Breast epithelium (tissue), 4 donors: ENCODE measurements at places on chromosomes 3 and 15. TPM values are rescaled to one million over a fixed set of nuclear protein-coding genes. Genes with fewer than 3 reads are reported as not detected.

GRCh38 chr3:11914651-11915050 is 68.0 kb upstream of the TAMM41 start:
- no peak for DNase-seq

DNA sequence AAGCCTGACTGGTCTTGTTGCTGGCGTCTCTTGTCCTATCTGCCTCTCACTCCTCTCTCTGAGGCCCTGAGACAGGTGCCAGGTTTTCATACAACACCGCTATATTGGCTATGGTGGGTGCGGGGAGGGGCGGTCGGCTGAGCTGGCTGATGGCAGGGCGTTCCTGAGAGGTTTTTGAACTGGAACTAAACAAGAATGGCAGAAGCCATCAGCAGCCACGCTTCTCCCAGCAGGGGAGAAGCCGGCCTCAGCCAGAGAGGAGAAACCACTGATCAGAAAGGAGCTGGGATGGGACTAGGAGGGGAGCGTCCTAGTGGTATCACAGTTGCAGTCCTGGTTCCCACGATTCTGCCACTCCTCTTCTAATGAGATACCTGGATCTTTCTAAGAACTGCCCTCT is 89.9 kb upstream of the PRR23E start:
- DNase-seq = peak; percentile 40

- DNase-seq = no peak
Observed at GRCh38 chr3:85576697-85577200, 618.0 kb downstream of the CADM2 start.

- no peak for DNase-seq
Observed at GRCh38 chr3:169618894-169619792, 44.4 kb downstream of the MECOM start.

DNA sequence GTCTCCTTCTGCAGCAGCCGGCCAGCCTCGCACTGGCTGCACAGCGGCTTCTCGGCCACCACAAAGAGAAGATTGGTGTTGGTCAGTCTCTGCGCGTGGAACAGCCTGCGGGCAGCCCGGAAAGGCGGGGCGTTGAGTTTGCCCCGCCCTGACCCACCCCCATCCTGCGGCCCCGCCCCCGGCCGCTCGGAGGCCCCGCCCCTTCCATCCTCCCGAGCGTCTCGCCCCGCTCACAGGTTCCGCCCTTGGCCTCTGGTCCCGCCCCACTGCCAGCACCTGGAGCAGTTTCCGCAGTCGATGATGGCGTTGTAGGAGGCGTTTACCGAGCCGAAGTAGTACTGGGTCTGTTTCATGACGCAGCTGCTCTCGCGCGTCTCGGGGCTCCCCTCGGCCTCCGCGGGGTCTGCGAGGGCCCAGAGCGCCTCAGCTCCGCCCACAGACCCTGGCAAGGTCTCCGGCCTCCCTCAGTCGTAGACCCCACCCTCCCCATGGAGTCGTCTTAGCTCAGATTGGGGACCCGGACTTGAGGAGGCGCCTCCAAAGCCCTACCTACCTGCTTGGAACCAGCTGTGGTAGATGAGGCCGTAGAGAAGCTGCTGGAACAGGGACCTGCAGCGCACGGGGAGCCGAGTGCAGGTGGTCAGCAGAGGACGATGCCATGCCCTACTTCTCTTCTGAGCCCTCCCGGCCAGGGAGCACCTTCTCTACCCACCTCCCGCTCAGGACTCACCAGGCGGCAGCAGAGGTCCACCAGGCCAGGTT is 5.9 kb upstream of the TMEM115 start:
- DNase-seq = peak; percentile 90

- DNase-seq = no peak
Observed at GRCh38 chr3:128548021-128548420, 55.0 kb upstream of the GATA2 start.

DNA sequence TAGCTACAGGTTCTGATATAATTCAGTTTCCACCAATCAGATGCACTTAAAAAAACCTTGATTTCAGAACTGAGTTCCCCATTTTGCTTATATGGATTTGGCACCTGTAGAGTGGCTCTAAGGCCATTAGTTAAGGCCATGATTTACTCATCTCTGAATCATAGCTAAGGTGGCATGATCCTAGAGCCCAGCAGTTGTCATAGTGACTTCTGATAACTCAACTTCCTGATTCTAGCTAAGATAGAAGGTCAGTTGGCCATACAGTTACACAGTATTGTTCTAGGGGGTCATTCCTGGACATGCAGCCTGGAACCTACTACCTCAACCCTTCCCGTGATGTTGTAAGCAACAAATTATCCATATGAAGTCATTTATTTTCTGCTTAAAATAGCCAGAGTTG is 15.9 kb upstream of the TMEM87A start:
- DNase-seq = no peak

GRCh38 chr3:23594894-23595670 is 210.7 kb upstream of the UBE2E1 start:
- DNase-seq = no peak

DNA sequence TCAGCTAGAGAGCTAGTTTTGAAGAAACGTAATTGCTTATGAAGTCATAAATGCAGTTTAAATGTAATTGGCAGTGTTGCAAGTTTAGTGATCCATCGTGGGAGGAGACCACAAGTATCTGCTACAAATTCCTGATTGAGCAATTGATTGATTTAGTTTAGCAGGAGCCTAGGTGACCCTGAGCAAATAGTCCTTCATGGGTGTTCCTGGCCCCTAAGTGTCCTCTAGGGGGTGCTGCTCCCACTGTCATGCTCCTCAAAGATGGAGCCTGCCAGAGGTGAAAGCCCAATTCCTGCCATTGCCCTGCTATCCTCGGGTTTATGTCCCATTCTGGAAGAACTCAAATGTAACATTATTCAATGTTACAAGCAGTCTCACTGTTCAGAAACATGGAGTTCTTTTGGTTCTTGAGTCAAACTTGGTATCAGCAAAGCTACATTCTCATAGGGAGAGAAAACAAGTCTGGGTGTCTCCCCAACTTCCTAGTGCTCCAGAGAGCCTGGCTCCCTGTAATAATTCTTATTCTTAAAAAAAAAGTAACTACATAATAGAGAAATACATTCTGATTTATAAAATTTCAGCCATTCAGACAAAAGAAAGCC is 29.8 kb upstream of the SENP5 start:
- DNase-seq = no peak

The CISH gene
- total RNA-seq = 5.4 TPM

The SCAANT1 gene
- not detected for total RNA-seq

The HCLS1 gene
- 144 TPM for total RNA-seq

The SAMMSON gene
- total RNA-seq = not detected
